ENCODE measurements at places on chromosomes 11 and 22.

DNA sequence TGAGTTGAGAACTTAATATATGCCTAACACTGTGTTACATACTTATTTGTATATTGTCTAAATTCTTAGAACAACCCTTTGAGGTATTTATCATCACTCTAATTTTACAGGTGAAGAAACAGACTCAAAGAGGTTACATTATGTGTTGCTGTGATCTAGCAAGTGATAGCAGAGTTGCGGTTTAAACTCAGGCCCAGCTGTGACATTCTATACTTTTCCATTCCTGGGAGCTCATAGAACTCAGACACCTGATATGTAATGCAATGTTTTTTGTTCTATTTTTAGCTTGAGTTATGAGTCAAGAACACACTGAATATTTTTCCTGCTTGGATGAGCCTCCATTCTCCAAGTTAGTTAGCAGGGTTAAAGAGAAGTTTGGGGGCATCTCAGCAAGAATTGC, 449.7 kb upstream of the DDI1 start:
- no peak for DNase-seq

DNA sequence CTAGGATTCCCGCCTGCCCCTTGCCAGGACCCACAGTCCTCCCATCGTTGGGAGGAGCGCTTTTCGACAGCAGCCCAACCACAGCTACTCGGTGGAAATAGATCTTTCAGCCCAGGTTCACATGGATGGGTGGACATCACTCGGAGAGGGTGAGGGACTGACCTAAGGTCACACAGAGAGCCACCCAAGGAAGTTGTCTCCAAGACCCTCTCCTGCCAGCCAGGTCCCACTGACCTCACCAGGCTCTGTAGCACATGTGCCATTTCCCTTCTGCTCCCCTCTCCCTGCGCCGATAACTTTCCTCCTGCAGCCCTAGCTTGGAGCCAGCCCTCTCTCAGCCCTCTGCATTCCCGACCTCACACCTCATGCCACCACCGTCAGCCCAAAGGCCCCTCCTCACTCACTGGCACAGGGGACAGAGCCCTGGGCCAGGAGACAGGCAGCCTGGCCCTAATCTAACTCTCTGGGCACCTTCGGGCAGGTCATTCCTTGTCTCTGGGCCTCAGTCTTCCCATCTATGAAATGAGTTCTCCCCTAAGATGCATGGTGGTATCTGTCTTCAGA, 4.7 kb downstream of the KCNJ4 start:
- DNase-seq: no peak

- DNase-seq: no peak
Observed at GRCh38 chr11:46694072-46694471, 6.3 kb downstream of the ARHGAP1 start.

- DNase-seq: no peak
Observed at GRCh38 chr11:12803086-12803826, 129.0 kb downstream of the TEAD1 start.

- no peak for DNase-seq
Observed at GRCh38 chr11:108468478-108468864, 1.1 kb upstream of the C11orf65 start.

DNA sequence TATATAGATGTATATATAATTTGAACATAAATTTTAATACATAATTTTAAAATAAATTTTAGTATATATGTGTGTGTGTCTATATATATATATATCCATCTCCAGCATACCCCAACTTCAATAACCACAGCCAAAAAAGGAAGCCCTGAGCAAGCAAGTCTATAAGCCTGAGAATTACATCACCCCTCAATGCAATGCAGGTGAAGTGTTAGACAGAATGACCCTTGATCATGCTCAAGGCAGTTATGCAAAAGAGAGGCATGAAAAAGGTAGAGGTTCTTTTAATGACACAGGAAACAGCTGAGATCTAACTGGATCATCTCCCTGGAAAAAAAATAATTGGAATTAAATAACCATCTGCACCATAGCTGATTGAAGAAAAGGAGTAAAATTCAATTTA, 557.9 kb upstream of the ANO5 start:
- DNase-seq: no peak

DNA sequence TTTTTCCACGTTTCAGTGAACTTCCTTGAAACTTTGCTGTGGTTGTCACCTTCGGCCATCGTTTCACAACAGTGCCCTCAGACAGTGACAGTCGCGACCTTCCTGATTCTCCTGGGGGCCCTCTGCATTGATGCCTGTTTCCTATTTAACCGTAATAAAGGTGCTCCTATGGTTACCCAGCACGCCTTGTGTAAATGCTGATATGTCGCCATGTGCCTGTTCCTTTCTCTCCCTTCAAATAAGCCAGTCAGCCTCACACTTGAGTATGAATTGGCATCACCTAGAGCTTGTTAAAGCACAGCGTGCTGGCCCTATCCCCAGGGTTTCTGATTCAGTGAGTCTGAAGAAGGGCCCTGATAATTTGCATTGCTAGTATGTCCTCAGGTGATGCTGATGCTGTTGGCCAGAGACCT, 104.8 kb downstream of the MICAL2 start:
- DNase-seq: no peak

- no peak for DNase-seq
Observed at GRCh38 chr11:16909359-16910035, 104.7 kb downstream of the PLEKHA7 start.

DNA sequence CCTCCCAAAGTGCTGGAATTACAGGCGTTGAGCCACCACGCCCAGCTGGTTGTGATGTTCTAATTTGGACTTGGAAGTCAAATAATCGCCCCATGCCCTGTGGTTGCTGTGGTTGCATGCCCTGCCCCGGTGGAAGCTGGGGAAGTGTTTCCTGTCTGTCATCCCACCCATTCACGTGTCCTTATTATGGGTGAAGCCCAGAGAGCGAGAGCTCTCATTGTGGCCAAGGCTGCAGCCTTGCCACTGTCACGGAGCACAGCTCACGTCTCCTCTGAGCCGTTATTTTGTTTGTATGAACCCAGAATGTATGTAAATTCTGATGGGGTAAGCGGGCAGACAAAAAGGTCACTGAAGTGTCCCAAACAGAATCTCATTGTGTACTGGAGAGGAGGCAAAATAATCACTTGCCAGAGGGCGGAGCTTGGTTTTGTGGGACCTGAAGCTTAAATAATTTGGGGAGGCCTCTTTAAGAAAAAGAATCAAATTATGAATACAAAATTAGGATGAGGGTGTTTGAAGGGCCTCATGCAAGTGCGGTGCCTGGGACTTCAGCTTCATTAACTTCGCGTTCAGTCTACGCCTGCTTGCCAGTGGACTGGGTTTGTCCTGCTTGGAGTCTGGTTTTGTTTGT, 25.8 kb upstream of the TREH start:
- DNase-seq: no peak

GRCh38 chr11:395866-396265, 1.9 kb downstream of the PKP3 start:
- no peak for DNase-seq

- no peak for DNase-seq
Observed at GRCh38 chr11:122162095-122162494, 46.1 kb upstream of the BLID start.

- DNase-seq: no peak
Observed at GRCh38 chr11:91717169-91717568, 507.4 kb upstream of the FAT3 start.

- DNase-seq: no peak
Observed at GRCh38 chr22:19002684-19003038, 66.6 kb upstream of the PRODH start.

DNA sequence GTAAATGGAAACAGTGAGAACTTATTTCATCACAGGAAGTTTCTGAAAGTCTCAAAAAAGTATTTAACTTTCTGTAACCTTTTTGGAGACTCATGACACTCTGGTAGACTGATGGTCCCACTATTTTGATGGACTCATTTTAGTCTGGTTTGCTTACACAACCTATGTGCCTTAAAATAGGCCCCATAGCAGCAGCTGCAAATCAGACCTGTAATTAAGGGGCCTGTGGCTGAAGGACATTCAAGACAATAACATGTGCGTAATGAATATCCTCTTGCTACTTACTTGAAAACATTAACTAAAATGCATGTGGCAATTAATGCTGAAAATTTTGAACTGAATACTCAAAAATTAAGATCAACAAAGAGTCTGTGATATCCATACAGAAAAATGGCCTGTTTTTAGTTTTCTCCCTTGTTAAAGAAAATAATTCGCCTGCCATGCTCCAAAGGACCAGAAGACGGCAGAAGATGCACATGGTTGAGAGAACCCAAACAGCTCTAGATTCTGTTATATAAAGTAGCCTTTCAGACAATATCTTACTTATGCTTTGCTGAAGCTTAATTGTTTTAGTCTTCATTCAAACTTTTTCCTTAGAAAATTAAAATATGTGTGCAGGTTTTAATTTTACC, 568.5 kb downstream of the KCNA4 start:
- no peak for DNase-seq

Data from NCI-H446 treated with DMSO at 0.1 percent for 48 hours (cell line).